ENCODE measurements at places on chromosomes 2 and 18.
A peak's percentile ranks its signal among the peaks of the same experiment; 100 is the strongest.

DNA sequence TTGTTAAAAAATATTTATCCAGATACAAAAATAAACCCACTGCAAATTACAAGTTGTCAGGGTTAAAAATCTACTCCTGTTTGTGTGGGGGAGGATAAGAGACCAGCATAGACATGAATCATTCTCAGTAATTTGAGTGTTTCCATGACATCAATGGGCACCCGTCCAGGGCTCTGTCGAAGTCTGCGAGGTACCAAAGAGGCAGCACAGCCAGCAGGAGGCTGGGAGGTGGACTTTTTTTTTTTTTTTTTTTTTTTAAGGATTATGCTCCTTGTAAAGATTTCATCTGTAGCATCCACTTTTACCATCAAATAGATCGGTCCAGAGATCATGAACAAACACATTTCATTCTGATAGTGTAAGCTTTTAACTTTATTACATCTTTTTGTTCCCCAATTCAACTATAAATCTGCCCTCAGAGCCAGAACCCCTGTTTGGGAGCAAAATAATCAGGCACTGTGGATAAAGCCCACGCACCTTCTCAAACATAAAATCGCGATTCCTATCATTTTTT, 182.0 kb downstream of the TCF4 start:
- DNase-seq = peak; percentile 88

- no peak for DNase-seq
Measured at GRCh38 chr2:9965119-9965822, 13.8 kb downstream of the GRHL1 start.

DNA sequence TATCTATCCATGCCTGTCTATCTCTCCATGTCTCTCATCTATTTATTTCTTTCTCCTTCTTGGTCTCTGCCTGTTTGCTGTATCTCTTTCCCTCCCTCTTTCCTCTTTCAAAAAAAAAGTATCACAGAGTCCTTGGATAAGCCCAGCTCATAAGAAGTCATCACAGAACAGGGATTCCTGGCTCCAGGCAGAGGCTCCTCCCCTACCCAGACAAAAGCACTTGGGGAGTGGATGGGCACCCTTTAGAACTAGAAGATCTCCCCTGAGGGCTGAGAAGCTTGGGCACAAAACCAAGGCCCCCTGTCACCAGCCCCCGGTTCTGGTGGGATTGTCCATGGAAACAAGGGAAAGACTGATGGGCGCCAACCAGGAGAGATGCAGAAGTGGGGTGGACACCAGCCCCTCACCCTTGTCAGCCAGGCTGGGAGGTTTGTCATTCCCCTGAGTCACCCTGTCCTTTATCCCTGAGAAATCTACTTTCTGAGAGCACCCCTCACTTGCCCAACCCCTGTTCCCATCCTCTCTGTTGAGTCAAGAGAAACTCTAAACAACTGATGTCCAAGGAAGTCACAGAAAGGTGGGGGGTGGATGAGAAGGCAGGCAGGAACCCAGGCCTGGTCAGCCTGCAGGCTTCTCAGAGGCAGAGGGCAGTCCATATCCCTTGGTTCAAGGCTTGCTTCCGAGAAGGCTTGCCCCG, 127.1 kb downstream of the TNS1 start:
- DNase-seq = no peak

- no peak for DNase-seq
Measured at GRCh38 chr2:144404586-144405314, 115.2 kb downstream of the ZEB2 start.

- DNase-seq = no peak
Measured at GRCh38 chr18:70554854-70555445, 266.1 kb downstream of the SOCS6 start.

- no peak for DNase-seq
Measured at GRCh38 chr2:128037649-128038048, 9.8 kb upstream of the SAP130 start.

GRCh38 chr2:224563537-224563936, 21.6 kb downstream of the CUL3 start:
- no peak for DNase-seq

DNA sequence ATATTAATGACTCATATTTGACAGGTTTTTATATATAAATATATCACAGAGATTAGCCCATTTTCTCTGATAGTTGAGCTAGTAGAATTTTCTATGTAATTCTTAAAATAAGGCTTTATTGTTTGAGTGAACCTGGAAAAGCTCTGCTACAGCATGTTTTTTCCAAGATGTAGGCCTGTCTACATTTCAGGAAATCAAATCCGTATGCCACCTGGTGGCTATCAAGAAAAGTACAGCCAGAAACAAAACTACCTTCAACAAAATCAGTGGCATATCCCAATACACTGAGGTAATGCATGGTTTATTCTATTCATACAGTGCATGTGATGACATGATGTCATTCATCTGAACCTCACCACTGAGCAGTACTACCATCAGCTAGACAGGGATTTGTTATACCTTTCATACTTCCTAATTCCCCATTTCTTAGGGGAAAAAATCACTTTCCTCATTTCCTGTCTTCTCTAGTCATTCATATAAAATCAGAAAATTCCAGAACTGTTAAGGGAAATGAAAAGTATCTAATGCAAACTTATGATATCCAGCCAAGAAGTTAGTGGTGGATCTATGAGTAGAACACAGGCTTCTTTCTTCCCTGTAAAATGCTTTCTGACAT, 310.4 kb upstream of the SYT4 start:
- DNase-seq = peak; percentile 11

GRCh38 chr2:178450524-178450773, 526 bp downstream of the PRKRA start:
- DNase-seq = no peak

DNA sequence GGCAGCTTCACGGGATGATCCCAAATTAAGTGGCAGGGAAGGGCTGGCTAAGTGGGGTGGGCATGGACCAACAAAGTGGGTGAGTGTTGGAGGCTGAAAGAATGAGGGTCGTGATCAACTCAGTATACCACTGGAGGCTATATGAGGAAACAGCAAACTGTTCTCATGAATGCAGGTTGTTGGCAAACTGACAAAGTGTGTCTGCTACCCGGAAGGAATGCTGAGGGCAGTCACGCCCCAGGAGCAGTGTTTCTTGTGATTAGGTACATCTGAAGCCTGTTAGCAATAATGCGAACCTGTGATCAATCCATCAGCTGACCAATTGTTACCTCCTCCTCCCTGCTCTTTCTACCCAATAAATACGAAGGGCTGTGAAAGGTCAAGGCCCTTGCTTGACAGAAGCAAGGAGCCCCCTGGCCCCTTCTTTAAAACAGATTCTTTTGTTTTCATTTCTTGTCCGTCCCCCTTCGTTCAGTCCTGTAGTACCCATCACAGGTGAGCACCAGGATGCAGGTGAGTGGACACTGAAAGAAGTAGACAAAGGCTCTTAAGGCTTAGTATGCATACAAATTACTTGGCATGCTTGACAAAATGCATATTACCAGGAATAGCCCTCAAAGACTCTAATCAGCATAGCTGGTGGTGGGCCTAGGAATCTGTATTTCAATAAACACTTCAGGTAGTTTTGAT, 67.9 kb downstream of the LOXHD1 start:
- DNase-seq = no peak

GRCh38 chr2:7419186-7419585, 502.0 kb downstream of the RNF144A start:
- DNase-seq = no peak

All from fibroblast of skin of left quadriceps (primary cell).